ENCODE measurements at places on chromosomes 12 and 14. TPM values are rescaled to one million over a fixed set of nuclear protein-coding genes. Genes with fewer than 3 reads are reported as not detected.

GRCh38 chr14:84251411-84252115 lies 1278.4 kb upstream of the FLRT2 start:
- H3K27ac ChIP-seq = no peak overlapping the region
- no peak overlapping the region for H3K4me3 ChIP-seq
- DNase-seq = no peak

GRCh38 chr14:28867571-28867970 lies 101.0 kb downstream of the FOXG1 start:
- H3K4me1 ChIP-seq = no peaks in the 10 kb centered on the region
- DNase-seq = no peak
- no peak overlapping the region for H3K27ac ChIP-seq

- no peaks in the 10 kb centered on the region for H3K36me3 ChIP-seq
- peaks cover 10% of the 10 kb centered on the region for H3K4me1 ChIP-seq
- DNase-seq = no peak
- H3K27me3 ChIP-seq = peaks cover 5% of the 10 kb centered on the region
- H3K4me3 ChIP-seq = no peak overlapping the region
- H3K27ac ChIP-seq = peak overlapping the region; percentile 16
Measured at GRCh38 chr14:23409475-23409874, 1.4 kb upstream of the MYH6 start.

GRCh38 chr12:109811624-109811995 lies 21.6 kb downstream of the TRPV4 start:
- H3K27me3 ChIP-seq = peaks cover 2% of the 10 kb centered on the region
- DNase-seq = no peak
- no peak overlapping the region for H3K4me3 ChIP-seq
- no peak overlapping the region for H3K27ac ChIP-seq

DNA sequence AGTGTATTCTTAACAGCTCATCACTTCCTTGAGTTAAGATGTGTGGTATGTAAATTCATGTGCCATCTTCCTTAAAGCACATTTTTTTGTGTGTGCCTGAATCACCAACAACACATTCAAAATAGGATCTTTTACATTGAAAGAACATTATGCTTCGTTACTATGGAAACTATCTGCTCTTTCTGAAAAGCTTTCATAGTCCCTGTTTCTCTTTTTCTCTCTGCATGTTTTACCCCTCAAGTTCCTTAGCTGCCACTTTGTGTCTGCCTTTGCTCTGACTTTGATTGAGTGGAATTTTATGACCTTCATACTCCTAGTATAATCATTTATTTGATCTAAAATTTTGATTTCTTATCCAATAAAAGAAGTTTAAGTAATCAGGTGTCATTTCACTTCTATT lies 880.3 kb upstream of the FOXG1 start:
- H3K4me3 ChIP-seq = no peak overlapping the region
- no peaks in the 10 kb centered on the region for H3K4me1 ChIP-seq
- no peak for DNase-seq
- no peaks in the 10 kb centered on the region for H3K36me3 ChIP-seq
- no peak overlapping the region for H3K27ac ChIP-seq

DNA sequence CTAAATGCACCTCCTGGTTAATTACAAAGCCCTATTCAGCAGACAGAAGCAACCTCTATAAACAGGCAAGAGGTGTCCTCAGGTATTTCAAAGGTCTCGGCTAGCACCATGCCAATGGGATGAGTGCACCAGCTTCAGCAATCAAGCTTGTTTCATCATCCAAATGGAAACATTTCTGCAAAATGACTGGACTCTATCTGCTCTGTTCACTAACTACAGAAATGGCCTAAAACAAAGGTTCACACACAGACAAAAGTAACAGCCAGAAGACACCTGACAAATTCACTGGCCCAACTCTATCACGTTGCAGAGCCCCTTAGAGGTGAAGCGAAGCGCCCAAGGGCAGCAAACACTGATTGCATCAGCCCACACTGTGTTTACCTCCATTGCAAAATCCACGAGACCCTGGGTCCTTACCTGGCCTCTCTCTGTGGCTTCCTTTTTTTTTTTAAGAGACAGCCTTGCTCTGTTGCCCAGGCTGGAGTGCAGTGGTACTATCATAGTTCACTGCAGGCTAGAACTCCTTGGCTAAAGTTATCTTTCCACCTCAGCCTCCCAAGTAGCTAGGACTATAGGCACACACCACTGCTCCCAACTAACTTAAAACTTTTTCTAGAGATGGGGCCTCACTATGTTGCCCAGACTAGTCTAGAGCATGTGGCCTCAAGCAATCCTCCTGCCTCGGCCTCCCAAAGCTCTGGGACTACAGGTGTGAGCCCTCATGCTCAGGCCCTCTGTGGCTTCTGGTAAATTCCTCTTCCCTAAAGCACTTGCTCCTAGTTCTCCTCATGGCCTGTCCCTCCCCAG lies 8.5 kb upstream of the SYNE3 start:
- peaks cover 73% of the 10 kb centered on the region for H3K4me1 ChIP-seq
- no peaks in the 10 kb centered on the region for H3K27me3 ChIP-seq
- DNase-seq = no peak
- H3K27ac ChIP-seq = peak overlapping the region; percentile 97
- H3K4me3 ChIP-seq = peak overlapping the region; percentile 21

GRCh38 chr12:25249931-25250738 lies 594 bp downstream of the KRAS start:
- peaks cover 16% of the 10 kb centered on the region for H3K36me3 ChIP-seq
- DNase-seq = peak; percentile 54
- H3K4me1 ChIP-seq = peaks cover 54% of the 10 kb centered on the region
- H3K4me3 ChIP-seq = peak overlapping the region; percentile 90
- peaks cover 7% of the 10 kb centered on the region for H3K27me3 ChIP-seq
- peak overlapping the region; percentile 96 for H3K27ac ChIP-seq

GRCh38 chr12:88706286-88706685 lies 126.0 kb upstream of the KITLG start:
- H3K27me3 ChIP-seq = no peaks in the 10 kb centered on the region
- DNase-seq = no peak
- H3K4me3 ChIP-seq = no peak overlapping the region
- H3K27ac ChIP-seq = no peak overlapping the region
- no peaks in the 10 kb centered on the region for H3K4me1 ChIP-seq

DNA sequence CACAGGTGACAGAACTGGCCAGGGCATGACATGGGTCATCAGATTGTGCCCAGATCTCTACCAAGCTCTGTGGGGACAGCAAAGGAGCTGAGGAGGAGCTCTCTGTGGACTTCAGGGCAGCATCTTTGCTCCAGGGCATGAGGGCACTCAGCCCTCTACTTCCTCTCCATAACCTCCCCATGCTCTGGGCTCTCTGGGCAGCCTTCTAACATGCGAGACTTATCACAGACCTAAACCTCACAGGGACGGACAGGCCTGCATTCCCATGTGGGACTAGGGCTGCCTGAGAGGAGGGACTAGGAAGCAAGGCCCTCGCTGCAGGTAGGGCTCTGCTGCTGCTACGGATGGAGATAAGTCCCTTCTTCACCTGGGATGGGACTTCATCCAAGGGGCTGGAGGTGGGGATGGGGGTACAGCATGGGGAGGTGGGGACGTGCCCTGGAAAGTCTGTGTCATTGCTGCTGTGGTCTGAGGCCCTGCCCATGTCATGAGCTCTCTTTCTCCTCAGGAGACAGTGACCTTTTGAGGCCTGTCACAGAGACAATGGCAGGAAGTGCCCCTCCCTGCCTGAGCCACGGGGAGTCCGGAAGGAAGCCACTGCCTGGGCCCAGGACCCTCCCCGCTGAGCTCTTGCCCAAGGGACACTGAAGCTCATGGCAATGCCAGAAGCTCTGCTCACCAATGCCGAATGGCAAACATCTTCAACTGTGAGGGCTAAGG lies 44.1 kb downstream of the PITPNM2 start:
- no peaks in the 10 kb centered on the region for H3K27me3 ChIP-seq
- peak; percentile 73 for DNase-seq
- peak overlapping the region; percentile 53 for H3K4me3 ChIP-seq
- peak overlapping the region; percentile 95 for H3K27ac ChIP-seq
- peaks cover 14% of the 10 kb centered on the region for H3K36me3 ChIP-seq

DNA sequence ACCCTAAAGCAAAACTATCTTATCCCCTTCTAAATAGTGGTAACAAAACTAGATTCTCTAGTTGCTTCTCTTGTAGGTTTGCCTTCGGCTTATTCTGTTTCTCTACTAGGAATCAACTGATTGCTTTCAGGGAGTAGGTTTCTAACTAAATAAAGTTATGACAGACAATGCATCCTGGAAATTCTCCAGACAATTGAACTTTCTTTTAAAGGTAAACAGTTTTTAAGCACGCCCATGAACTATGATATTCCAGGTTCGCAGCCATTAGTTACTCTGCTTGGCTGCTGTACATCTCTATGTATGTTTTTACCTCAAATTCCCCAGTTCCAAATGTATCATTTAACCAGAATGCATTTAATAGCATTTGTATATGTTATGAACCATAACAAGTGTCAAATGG lies 23.9 kb downstream of the EIF2S3B start:
- no peak overlapping the region for H3K4me3 ChIP-seq
- H3K27me3 ChIP-seq = peaks cover 13% of the 10 kb centered on the region
- H3K27ac ChIP-seq = no peak overlapping the region
- DNase-seq = no peak

DNA sequence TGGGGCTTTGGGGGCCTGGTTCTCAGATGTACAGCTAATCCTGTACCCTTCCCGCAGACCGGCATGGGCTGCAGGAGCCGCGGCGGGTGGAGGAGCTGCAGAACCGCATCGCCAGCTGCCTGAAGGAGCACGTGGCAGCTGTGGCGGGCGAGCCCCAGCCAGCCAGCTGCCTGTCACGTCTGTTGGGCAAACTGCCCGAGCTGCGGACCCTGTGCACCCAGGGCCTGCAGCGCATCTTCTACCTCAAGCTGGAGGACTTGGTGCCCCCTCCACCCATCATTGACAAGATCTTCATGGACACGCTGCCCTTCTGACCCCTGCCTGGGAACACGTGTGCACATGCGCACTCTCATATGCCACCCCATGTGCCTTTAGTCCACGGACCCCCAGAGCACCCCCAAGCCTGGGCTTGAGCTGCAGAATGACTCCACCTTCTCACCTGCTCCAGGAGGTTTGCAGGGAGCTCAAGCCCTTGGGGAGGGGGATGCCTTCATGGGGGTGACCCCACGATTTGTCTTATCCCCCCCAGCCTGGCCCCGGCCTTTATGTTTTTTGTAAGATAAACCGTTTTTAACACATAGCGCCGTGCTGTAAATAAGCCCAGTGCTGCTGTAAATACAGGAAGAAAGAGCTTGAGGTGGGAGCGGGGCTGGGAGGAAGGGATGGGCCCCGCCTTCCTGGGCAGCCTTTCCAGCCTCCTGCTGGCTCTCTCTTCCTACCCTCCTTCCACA lies 7.6 kb downstream of the NR4A1 start:
- DNase-seq = no peak
- H3K4me1 ChIP-seq = no peaks in the 10 kb centered on the region
- H3K27ac ChIP-seq = no peak overlapping the region
- no peaks in the 10 kb centered on the region for H3K27me3 ChIP-seq
- peaks cover 26% of the 10 kb centered on the region for H3K36me3 ChIP-seq

DNA sequence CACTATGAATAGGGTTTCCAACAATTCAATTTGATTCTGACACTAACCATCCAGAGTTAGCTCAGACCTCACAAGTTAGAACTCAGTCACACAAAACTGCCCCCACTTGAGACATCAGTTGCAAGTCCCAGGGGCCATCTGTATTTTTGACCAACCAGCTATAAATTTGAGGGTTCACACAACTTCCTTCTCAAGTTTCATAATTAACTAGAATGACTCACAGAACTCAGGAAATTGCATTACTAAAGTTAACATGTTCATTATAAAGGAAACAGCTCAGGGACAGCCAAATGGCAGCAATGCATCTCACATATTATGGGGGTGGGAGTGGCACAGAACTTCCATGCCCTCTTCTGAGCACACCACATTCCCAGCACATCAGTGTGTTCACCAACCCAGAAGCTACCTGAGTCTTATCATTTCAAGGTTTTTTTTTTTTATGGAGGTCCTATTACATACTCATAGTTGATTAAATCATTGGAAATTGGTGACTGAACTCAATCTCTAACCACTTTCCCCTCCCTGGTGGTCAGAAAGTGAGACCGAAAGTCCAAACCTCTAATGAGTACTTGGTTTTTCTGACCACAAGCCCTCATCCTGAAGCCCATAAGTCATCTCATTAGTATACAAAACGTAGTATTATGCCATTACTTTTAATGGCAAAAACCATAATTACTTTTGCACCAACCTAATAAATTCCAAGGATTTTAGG lies 1721.5 kb upstream of the SEL1L start:
- H3K27me3 ChIP-seq = no peaks in the 10 kb centered on the region
- no peak for DNase-seq
- H3K4me1 ChIP-seq = no peaks in the 10 kb centered on the region
- no peak overlapping the region for H3K27ac ChIP-seq
- no peaks in the 10 kb centered on the region for H3K36me3 ChIP-seq

DNA sequence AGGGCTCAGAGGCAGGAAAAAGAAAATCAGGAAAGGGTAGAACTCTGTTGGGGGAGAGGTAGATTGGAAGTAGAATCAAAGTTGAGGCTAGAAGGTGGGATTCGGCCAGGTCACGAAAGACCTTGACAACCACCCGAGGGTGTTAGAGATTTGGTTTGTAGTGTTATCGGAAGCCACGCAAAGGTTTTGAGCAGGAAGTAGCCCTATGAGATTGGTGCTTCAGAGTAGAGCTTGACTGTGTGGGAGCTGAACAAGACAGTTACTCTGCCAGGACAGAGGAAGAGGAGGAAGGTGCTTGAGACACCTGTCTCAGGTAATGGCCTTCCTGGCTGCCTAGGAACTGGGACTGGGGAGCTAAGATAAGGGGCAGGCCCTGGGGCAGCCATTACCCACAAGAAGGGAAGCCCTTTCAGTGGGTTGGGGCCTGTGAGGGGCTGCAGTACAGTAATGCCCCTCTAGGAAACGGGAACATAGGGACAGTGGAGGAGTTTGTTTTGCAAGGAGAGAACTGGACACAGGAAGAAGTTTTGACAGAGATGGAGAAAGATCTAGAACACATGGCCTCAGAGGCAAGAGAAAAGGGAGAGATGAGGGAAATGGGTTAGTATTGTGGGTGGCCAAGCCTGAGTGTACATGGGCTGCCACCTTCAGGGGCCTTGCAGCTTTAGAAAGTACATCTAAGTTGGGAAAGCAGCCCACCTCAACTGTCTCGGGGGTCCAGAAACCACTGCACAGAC lies 73.5 kb downstream of the RIN3 start:
- H3K27me3 ChIP-seq = peaks cover 2% of the 10 kb centered on the region
- H3K4me3 ChIP-seq = peak overlapping the region; percentile 63
- H3K27ac ChIP-seq = peak overlapping the region; percentile 82
- H3K4me1 ChIP-seq = peaks cover 83% of the 10 kb centered on the region

The ADAM21 gene
- not detected for total RNA-seq

The SLC17A8 gene
- total RNA-seq = not detected

The TOMM20L gene
- not detected for total RNA-seq

The ACOT2 gene
- 5.5 TPM for total RNA-seq

The LRRIQ1 gene
- total RNA-seq = not detected

The KRT73 gene
- not detected for total RNA-seq

The GRIP1 gene
- not detected for total RNA-seq

The MYF5 gene
- not detected for total RNA-seq

The TRPV4 gene
- not detected for total RNA-seq

The PZP gene
- total RNA-seq = not detected

The PTPRO gene
- 0.22 TPM for total RNA-seq

The EIF2S3B gene
- 0.20 TPM for total RNA-seq

The ANKRD33 gene
- total RNA-seq = not detected

Data from activated T-helper 1 cell treated with anti-CD3 and anti-CD28 coated beads, Interleukin-12 subunit alpha, Interleukin-12 subunit beta, Interleukin-2, Interleukin-4 antibody, amounts not matched to agents 30 ng/mL and 10 ng/mL and 1 ng/mL, durations not matched to agents 14 hours and 24 hours and 36 hours (primary cell).